ENCODE measurements at places on chromosomes 2 and 18. TPM values are rescaled to one million over a fixed set of nuclear protein-coding genes. Genes with fewer than 3 reads are reported as not detected.

FOXI3 gene
- total RNA-seq, result not detected

INHA gene
- 0.48 TPM for total RNA-seq

CCL20 gene
- total RNA-seq, result 158 TPM

IL1R1 gene
- 4.8 TPM for total RNA-seq

COL4A4 gene
- 1.9 TPM for total RNA-seq

FAM110C gene
- total RNA-seq, result 21.4 TPM

COL4A3 gene
- total RNA-seq, result under 0.01 TPM

FSIP2 gene
- 0.21 TPM for total RNA-seq

HOXD1 gene
- 1.7 TPM for total RNA-seq

GAD1 gene
- 4.9 TPM for total RNA-seq

TMEM169 gene
- 0.72 TPM for total RNA-seq

TRAPPC12 gene
- total RNA-seq, result 59.5 TPM

GPAT2 gene
- 1.5 TPM for total RNA-seq

SULT1C2 gene
- 0.72 TPM for total RNA-seq

FBXO41 gene
- total RNA-seq, result 3.9 TPM

DSG4 gene
- total RNA-seq, result not detected

HSPE1 gene
- 90.8 TPM for total RNA-seq

SP5 gene
- total RNA-seq, result not detected

KCNG2 gene
- not detected for total RNA-seq

CD8B2 gene
- total RNA-seq, result not detected

Measured in tracheal epithelial cell (primary cell).